ENCODE measurements at places on chromosomes 2 and 18.

DNA sequence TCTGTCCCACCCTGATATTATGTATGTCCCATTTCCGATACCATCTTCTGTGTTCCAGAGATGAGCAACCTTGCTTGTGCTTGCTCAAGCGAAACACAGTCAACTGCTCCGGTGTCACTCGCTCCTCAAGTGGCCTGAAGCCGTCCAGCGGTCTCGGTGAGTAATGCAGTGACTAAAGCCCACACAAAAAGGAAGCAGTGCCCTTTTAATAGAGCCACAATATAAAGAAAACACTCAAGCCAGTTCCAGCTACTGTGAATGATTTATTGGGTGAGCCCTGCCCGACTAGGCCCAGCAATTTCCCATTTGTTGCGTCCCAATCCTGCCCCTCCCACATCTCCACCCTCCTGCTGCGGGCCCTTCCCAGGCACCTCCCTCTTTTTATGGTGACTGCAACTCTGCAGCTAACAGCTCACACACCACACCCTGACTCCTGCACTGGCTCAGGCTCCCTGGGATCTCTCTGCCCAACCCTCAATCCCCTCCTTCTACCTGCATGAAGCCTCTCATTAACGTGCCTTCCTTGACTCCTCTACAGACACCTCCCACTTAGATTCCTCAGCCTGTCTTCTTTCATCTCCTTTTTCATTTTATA lies 44.2 kb upstream of the DSC1 start:
- DNase-seq, result peak; percentile 64

DNA sequence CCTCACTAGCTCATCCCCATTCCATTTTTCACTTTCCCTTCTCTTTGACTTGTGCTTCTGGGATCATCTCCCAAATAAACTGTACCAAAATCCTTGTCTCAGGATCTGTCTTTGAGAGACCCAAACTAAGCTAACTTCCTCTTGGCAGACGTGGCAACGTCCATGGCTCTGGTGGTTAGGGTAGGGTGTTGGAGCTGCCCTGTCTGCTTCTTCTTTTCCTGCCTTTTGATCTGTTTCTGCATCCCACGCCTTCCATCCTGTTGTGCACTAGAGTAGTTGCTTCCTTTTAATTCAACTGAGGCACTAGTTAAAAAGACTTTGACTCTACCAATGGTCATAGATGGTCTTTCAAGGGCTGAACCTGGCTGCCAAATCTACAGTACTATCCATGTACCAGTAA lies 5.5 kb upstream of the MAP4K4 start:
- no peak for DNase-seq

DNA sequence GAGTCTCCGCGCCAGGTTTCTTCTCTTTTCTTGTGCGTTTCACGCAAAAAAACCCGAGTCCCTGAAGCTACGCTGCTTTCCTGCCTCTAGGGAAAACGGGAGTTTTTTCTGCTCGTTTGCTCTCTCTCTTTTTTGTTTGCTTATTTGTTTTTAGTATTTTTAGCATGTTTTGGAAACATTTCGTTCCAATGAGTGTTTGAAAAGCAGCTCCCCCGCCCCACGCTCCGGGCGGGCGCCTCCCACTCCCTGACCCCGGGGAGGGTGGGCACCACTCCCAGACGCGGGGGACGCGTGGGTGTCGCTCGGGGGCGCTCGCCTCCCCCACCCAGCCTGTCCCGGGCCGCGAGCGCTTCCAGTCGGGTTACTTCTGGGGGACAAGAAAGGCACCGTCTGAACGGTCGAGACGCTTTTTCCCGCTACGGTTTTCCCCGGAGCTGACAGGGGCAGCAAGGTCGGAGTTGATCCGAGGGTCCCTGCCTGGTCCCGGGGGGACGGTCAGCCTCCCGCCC lies 446 bp upstream of the EFHD1 start:
- no peak for DNase-seq

DNA sequence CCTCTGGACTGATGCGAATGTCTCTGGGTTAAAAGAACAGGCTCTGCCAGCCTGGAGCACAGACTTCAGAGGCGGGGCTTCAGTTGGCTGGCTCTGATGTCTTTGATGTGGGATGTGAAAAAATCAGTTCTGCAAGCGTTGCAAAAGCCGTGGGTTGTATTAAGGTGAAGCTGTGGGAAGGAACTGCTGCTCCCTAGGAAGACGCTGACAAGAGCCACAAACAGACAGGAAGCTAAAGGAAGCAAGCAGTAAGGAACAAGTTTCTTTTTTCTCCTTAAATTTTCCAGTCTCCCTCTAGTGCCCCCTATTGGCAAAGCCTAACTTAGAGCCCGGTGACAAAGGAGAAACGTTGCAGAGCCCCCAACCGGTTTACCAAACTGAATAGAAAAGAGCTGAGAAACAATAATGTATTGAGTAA lies 239.0 kb downstream of the CCDC178 start:
- DNase-seq, result peak; percentile 60

- no peak for DNase-seq
Measured at GRCh38 chr2:137900421-137901141, 63.7 kb upstream of the HNMT start.

DNA sequence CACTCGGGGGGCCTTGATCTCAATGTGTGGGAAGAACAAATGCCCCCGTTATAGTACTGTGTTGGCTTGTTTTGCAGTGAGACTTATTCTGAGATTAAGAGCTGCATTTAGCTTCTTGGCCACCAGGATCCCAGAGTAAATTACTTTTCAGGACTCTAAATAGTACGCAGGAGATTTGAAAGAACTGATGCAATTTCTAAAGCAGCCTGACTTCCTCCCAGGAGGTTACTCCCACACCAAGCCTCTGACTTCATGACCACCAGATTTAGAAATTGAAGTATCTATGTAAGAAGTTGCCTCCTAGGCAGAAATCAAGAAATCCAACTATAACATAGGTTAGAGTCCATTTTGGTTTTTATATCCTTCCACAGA lies 67.0 kb downstream of the FEZ2 start:
- no peak for DNase-seq

DNA sequence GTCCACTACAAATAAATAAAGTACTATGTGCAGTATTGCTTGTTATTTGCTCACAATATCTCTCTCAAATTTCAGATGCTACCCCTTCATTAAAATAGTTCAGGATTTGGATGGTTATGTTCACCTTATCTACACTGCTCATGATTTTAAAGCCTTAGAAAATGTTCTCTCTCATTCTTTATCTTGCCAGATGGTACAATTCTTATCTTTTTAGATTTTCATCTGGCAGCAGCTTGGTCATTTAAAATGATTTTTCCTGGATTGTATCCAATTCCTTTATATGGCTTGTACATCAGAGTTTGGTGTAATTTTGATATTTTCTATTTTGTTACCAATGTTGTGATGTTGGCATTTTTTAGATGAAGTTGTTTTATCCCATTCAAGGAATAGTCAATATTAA lies 10.1 kb upstream of the ADAM23 start:
- no peak for DNase-seq

GRCh38 chr2:53028225-53028624 lies 739.4 kb upstream of the CHAC2 start:
- DNase-seq, result no peak

- DNase-seq, result no peak
Measured at GRCh38 chr2:144659731-144660275, 139.9 kb upstream of the ZEB2 start.

DNA sequence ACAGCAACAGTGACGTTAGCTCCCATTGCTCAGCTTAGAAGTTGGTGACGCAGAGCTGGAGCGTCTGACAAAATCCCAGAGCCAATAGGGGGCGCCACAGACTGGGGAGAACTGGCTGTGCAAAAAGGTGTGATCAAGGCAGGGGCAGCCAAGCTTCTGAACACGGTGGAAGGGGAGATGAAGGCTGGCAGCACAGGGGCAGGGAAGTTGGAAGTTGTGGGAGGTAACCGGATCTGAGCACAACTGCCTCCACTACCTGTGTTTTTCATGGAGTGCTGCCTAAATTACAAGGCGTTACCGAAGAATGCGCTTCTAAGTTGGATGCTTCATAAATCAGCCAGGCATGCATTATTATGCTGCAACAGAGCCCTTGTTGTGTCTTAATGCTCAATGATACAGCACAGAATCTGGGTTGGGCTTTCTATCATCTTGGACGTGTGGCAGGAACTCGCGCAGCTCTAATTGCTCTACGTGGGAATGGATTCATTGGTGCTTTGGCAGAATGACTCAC lies 370.0 kb downstream of the SLC4A3 start:
- DNase-seq, result peak; percentile 78

- no peak for DNase-seq
Measured at GRCh38 chr2:160042054-160042453, 20.4 kb downstream of the PLA2R1 start.

- no peak for DNase-seq
Measured at GRCh38 chr2:140842110-140842509, 1288.7 kb downstream of the LRP1B start.

DNA sequence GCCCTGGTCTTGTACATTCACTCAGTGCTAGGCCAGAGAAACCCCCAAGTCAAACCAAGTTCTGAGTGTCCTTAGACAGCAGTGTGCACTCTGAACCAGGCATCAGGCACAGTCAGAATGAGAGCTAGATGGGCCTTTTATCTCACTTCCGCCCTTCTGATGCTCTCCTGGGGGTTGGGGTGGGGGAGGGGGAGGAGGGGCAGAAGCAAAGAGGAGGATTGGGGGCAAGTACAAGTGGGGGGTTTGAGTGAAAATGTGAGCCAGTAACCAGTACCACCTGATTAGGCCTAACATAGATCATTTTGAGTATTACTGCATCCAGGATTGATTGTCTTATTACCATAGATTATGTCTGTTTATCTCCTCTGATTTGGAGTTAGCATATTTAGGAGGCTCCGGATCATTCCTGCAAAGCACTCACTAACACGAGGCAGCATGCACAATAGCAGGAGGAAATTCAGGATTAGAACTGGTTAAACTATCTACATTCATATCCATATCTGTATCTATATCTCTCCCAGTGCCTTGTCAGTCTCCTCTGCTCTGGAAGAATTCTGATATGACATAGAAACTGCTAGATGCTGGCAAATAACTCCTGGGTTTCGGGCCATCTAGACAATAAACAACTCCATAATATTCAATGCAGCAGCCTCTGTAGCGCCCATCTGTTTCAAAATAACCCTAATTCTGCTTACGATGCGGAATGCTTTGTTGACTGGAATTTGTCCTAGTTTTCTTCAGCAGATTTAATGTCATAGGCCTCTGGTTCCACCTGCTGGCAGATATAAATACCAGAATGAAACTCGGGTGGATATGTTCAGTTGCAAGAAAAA lies 149.1 kb downstream of the RHBDD1 start:
- DNase-seq, result no peak

- DNase-seq, result no peak
Measured at GRCh38 chr18:36714476-36714875, 114.3 kb downstream of the TPGS2 start.

GRCh38 chr18:74204526-74205152 lies 56.3 kb downstream of the TIMM21 start:
- no peak for DNase-seq

GRCh38 chr2:127917916-127918315 lies 32.2 kb upstream of the AMMECR1L start:
- no peak for DNase-seq

- DNase-seq, result no peak
Measured at GRCh38 chr2:205785507-205786260, 103.4 kb downstream of the NRP2 start.

DNA sequence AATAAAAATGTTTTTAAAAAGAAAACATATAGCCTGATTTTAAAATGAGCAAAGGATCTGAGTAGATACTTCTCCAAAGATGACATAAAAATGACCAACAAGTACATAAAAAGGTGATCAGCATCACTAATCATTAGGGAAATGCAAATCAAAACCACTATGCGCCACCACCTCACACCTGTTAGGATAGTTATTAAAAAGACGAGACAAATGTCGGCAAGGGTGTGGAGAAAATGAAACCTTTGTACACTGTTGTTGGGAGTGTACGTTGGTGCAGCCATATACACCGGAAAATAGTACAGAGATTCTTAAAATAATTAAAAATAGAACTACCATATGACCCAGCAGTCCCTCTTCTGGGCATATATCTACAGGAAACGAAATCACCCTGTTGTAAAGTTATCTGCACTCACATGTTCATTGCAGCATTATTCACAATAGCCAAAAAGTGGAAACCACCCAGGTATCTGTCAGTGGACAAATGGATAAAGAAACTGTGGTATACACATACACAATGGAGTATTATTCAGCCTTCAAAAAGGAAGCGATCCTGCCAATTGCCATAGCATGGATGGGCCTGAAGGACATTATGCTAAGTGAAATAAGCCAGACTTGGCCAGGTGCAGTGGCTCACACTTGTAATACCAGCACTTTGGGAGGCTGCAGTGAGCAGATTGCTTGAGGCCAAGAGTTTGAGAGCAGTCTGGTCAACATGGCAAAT lies 91.6 kb downstream of the PRKRA start:
- DNase-seq, result no peak

DNA sequence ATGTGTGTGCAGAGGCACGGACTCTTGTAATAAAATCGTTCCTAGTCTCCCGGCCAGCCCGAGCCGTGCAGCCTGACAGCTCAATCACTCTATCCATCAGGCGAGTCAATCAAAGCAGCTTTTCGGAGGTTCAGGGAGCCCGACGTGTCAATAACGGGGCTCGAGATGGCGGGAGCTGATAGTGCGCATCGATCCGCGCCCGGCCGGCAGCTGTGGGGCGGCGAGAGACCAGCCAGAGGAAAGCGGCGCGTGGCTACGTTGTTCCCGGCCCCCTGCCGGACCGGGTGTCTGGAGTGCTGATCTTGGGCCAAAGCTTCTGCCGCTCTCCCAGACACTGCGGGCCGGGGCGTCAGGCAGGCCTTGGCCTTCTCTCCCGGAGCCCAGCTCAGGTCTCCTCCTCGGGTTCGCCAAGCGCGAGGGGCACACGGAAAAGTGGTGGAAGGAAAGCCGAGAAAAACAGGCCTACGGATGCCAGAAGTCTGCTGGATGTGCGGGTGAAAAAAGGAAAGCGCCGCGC lies 2.4 kb downstream of the EN1 start:
- no peak for DNase-seq

GRCh38 chr2:204749319-204749718 lies 204.0 kb downstream of the PARD3B start:
- DNase-seq, result no peak

GRCh38 chr2:143051465-143051864 lies 77.8 kb upstream of the ARHGAP15 start:
- DNase-seq, result no peak

DNA sequence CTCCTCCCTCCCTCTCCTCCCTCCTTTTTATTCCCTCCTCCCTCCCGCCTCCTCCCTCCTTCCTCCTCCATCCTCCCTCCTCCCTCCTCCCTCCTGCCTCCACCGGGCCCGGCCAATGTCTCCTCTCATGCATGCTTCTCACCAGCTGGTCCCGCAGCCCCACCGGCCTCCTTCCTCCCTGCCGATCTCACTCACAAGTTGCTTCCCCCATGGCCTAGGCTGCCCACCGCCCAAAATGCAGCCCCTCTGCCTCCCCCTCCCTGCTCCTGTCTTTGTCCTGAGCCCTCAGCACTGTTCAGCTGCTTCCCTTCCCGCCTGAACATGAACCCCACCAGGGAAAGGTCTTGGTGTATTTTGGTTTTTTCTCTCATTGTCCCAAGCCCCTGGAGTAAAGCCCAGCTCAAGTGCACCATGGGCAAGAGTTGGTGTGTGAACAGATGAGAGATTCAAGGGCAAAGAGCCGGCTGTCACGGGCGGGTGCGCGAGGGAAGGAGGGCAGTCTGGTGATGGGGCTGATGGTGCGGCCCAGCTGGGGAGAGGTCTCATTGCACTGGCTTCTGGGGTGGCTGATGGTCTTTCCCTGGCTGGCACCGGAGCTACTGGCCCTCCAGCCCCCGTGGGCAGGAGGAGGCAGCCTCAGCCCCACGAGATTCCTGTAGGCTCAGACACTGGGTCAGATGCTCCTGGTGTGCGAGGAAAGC lies 117.6 kb downstream of the TWIST2 start:
- peak; percentile 43 for DNase-seq

- DNase-seq, result no peak
Measured at GRCh38 chr18:49955263-49955662, 141.9 kb upstream of the ACAA2 start.

GRCh38 chr18:75384144-75384543 lies 43.4 kb downstream of the SMIM21 start:
- DNase-seq, result no peak
